ENCODE measurements at places on chromosomes 5 and 9.

- no peak for DNase-seq
Observed at GRCh38 chr9:124257070-124257843, 492 bp upstream of the NEK6 start.

- no peak for DNase-seq
Observed at GRCh38 chr5:137754961-137755762, 999 bp upstream of the HNRNPA0 start.

- DNase-seq = no peak
Observed at GRCh38 chr5:129098488-129099183, 4.1 kb downstream of the ISOC1 start.

DNA sequence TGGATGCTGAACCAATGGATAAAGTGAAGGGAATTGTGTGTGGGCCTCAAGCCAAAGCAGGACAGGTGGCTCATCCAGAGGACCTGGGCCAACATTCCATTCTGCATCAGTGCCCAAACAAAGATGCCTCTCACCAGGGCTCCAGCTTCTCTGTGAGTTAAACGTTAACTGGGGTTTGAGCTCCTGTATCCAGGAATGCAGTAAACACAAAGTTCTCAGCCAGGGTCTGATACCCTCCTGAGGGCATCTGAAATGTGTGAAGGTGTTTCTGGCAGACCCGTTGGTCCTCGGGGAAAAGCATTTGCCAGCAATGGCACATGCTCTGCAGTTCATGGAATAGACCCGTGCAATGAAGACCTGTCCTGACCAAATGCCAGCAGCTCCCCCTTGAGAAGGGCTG, 33.9 kb upstream of the AOPEP start:
- DNase-seq = no peak

DNA sequence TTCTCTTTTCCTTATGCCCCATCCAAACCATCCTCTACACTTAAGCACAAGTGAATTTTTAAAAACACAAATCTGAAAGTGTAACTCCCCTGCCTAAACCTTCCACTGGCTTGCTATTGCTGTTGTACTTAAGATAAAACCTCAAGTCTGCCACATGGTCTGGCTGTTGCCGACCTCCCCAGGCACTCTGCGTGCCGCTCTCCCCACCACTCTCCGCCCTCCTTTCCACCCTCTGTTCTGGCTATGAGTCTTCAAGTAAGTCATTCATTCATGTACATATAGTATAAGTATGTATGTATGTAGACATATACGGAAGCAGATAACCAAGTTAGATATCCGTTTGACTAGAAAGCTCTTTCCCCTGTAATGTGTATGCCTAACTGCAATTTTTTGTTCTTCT, 94.7 kb upstream of the ANKRD55 start:
- no peak for DNase-seq

DNA sequence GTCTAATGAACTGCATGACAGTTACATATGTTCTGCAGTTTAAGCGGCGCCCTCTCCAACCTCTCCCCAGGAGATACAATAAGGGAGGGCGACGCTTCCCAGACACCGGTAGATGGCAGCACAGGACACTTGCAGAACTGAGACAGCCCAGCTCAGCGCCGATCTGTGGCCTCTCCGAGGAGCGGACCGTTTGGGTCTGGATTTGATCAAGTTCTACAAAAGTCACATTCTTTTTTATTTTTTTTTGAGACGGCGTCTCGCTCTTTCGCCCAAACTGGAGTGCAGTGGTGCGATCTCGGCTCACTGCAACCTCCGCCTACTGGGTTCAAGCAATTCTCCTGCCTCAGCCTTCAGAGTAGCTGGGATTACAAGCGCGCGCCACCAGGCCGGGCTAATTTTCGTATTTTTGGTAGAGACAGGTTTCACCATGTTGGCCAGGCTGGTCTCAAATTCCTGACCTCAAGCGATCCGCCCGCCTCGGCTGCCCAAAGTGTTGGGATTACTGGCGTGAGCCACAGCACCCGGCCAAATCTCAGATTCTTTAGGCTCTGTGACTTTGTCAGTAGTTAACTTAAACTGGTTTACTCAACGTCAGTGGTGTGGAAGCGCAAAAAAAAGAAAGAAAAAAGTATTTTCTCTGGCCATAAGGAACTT, 1.4 kb upstream of the ATOSB start:
- peak; percentile 80 for DNase-seq

GRCh38 chr5:31554552-31554951, 22.5 kb downstream of the C5orf22 start:
- no peak for DNase-seq

GRCh38 chr5:103915081-103915480, 352.5 kb upstream of the NUDT12 start:
- DNase-seq = no peak

Data from HEK293T (cell line).